ENCODE measurements at places on chromosomes 6 and 20.

GRCh38 chr20:33660685-33661058 lies 1.5 kb upstream of the C20orf144 start:
- ATAC-seq = no peak

DNA sequence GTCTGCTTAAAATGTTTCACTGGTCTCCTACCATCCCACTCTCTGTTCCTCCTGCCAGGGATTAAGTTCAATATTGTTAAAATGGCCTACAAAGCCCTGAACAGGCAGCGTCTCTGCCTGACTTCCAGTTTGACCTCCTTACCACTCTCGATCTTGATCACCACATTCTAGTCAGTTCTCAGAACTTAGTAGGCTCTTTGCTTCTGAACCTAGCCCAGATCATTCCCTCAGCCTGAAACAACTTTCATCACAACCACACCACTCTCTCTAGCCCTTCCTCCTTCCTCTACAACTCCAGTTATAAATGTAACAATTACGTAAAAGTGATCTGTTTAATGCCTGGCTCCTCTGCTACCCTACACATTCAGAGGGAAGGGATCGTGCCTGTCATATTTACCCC lies 53.3 kb downstream of the ATG5 start:
- no peak for ATAC-seq

- no peak for ATAC-seq
These were observed 124.8 kb downstream of the HIVEP1 start for GRCh38 chr6:12136905-12137304.

DNA sequence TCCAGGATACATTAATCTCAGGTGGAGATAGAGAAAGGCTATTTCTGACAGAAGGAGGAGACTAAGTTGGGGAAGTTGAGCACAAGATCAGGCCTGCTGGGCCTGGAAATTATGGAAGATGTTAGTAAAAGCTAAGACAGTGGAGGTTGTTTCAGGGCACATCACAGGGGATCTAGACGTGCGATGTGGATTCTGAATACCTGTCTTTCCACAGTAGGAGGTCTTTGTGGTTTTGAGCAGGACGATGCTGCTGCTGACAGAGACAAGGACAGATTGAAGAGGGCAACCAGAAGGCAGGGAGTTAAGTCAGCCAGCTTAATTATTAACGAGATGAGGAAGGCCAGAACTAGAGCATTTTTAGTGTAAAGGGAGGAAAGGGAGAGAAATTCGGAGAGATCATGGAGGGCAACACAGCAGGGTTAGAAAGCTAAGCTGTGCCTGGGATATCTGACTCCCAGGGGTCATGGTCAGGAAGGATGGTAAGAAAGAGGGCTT lies 384.9 kb downstream of the MAFB start:
- no peak for ATAC-seq

DNA sequence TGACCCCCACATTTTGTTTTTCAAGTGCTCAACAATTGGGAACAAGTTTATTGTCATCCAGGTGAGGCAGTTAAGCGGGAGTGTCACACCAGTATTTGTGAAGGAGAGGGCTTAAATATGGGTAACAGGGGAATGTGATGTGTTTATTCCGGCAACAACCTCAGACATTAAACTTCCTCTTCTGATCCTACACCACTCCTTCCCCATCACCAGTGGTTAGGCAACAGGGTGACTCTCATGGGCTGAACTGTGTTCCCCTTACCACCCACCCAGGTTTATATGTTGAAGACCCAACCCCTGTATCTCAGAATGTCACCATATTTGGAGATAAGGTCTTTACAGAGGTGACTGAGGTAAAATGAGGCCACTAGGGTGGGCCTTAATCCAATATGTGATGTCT lies 52.1 kb upstream of the RNF182 start:
- no peak for ATAC-seq

DNA sequence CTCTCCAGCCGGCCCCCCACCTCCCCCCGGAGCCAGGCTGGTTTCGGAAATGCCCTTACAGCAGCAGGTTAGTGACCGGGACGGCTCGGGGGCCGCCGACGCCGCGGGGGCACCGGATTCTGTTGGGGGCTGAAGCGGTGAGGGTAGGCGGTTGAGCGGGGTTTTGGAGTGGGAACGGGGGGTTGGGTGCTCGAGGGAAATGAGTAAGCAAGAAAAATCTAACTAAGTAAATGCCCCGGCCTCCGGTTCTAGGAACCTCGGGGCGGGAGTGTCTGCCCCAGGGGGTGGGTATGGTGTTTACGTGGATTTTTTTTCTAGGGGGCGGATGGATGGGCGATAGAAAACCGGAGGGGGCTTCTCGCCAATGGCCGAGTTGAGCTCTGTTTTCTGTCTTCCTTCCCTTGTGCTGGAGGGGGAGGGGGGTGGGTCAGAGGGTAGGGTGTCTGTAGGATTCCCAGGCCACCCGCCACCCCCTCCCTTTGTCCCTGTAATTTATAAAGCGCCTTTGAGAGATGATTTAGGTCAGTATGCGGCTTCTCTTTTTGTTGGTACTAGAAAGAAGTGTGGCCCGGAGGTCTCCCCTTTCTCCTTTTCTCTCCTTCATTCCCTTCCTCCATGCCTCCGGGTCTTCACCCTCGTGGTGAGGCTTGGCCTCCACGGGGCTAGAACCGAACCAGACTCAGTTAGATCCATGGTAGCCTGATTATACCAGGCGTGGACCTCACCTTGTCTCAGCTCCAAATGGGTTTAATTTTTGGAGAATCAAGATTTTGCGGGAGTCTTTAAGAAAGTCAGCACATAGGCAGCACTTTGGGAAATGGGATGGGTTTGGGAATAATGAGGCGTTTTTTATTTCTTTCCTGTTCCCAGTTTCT lies 2.3 kb downstream of the E2F3 start:
- peak; percentile 18 for ATAC-seq

DNA sequence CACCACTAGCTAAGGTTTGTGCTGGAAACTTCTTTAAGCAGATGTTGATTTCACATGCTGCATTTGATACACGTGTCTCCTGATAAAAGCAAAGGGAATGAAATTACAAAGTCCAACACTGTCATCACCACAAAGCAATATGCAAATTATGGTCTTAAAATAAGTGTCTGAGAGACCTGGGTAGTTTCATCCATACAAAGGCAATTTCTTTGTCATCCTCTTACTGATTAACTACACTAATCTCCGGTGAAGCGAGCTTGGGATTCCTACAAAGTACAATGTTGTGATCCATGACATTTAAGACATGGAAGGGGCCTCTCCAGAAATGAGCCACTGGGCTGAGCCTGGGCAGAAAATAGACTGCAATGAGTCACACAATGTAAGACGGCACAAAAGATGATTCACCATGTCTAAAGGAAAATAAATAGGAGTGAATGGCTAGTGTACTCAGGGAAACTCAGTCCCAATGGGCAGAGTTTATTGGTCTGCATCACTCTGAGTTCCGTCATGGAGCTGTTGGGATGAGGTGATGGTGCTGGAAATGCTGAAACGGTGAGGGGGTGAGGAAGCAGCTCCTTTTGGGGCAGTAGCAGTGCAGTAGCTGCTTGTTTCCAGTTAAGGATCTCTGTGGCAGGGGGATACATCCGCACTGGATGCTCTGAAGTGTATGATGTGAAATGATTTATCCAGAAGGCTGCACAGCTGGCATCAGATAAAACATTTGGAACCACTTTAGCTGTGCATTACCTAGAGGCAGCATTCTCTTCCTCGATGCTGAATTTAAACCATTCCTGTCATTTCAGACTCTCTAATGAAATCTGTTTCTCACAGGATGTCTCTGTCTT lies 103.3 kb downstream of the IBTK start:
- ATAC-seq = no peak

- ATAC-seq = no peak
These were observed 622.2 kb downstream of the DOK5 start for GRCh38 chr20:55097621-55098020.

DNA sequence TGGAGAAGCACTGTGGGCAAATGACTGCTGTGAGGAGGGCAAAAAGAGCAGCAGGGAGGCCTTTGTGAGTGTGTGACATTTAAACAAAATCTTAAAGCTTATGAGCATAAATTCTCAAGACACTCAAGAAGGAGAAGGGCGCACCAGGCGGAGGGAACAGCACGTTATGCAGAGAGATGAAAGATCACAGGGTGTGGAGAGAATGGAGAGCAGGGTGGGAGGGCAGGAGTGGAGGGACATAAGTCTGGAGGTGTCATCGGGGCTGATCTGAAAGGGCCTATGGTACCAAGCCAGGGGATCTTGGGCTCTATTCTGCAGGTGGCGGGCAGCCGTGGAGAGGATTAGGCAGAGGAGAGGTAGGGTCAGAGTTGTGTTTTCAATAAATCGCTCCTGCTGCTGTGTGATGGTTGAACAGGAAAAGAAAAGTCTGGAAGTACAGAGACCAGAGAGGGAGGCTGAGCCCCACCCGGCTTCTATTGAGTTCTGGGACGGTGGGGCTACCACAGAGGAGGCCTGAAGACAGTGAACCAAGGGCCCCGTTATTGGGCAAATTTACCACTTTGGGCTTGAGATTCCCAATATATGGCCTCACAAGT lies 24.3 kb upstream of the DLGAP4 start:
- ATAC-seq = no peak

DNA sequence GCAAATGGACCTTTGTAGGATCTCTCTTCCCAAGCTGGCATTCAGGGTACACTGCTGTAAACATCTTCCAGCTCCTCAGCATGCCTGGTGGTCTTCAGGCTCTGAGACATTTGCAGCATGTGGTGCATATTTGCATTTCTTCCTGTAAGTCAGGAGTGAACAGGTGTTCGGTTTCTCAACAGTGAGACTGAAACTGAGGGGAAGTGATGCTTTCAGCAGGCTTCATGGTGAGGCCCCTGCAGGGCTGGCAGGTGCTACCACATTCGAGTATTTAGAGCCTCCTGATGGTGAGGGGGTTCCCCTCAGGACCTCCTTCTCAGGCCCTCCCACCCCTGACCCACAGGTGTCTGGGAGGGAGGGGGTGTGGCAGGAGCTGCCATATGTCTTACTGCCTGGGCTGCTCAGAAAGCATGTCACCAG lies 15.1 kb downstream of the MYBL2 start:
- ATAC-seq = peak; percentile 80

GRCh38 chr6:109073344-109074132 lies 21.1 kb downstream of the SESN1 start:
- peak; percentile 38 for ATAC-seq

- no peak for ATAC-seq
These were observed 28.3 kb downstream of the CDH4 start for GRCh38 chr20:61280217-61280980.

GRCh38 chr6:36639171-36639808 lies 39.2 kb upstream of the CDKN1A start:
- ATAC-seq = no peak

DNA sequence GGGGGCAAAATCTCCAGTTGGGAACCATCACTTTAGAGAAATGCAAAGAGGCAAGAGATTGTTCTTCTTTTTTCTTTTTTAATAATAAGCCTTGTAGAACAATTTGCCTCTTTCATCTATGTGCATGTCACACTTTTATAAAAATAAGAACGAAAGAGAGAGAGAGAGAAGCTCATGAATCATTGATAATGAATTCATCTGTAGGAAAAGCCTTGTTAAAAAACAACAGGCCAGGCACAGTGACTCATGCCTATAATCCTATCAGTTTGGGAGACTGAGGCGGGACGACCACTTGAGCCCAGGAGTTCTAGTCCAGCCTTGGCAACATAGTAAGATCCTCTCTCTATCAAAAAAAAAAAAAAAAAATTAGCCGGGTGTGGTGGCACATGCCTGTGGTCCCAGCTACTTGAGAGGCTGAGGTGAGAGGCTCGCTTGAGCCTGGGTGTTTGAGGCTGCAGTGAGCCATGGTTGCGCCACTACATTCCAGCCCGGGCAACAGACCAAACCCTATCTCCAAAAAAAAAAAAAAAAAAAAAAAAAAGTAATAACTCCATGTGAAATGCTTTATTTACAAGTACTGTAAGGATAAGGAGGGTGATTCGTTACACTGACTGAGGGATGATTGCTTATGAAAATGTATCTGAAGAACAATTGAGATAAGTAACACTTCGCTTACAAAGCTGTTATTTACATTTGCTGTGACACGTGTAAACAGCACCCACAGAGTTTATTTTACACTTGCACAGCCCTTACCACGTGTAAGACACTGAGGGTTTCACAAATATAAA lies 6.0 kb downstream of the CCN5 start:
- ATAC-seq = no peak

GRCh38 chr6:96157018-96157565 lies 141.3 kb downstream of the FUT9 start:
- ATAC-seq = no peak

DNA sequence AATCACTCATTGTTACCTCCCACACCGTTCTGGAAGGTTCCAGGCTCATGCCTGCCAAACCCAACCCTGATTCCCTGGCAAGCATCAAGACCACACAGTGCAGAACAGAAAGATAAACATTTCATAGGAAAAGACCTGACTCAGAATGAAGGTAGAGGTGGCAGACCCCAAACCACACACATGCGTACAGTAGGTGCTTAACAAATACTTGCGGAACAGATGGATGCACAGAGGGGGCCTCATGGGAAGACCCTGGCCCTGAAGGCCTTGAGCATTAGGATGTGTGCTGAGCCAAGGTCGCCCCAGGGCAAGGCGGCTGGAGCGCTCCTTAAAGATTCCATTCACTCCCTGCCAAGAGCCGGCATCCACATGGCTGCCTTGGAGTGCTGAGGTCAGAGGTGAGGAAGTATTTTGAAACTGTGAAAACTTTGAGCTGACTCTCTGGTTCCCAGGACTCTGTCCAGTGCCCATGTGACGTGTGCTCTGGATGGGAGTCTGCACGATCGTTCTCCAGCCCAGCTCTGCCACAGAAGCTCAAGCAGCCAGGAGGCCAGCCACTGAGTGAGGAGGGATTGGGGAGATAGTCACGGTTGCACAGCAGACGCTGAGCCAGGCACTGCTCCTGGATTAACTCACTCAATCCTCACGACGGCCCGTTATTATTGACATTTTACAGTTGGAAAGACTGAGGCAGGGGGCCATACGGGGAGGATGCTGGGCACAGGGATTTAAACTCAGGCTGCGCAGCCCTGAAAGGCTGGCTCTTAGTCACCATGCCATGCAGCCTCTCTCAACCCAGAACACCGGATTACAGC lies 65.5 kb upstream of the AFDN start:
- ATAC-seq = no peak
